ENCODE measurements at places on chromosomes 7 and 10.
A peak's percentile ranks its signal among the peaks of the same experiment; 100 is the strongest.

DNA sequence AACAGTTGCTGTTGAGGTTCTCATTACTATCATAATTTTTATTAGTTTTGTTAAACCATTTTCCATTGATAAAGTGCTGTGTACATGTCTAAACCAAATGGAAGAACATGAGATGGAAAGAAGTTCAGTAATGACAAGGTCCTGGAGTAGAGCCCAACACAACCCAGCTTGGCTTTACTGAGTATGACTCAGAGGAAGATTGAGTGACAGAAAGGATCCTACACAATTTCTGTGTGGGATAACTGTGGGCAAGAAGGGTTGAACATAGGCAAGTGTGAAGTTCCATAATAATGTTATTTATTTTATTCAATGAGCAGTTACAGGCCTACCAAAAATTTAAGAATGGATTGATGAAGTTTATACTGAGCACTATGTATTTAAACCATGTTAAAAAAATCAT, 15.9 kb downstream of the PRKG1 start:
- DNase-seq = no peak

- no peak for DNase-seq
Measured at GRCh38 chr7:103622274-103622673, 176.3 kb upstream of the SLC26A5 start.

- DNase-seq = no peak
Measured at GRCh38 chr10:73997461-73997786, 492 bp upstream of the VCL start.

DNA sequence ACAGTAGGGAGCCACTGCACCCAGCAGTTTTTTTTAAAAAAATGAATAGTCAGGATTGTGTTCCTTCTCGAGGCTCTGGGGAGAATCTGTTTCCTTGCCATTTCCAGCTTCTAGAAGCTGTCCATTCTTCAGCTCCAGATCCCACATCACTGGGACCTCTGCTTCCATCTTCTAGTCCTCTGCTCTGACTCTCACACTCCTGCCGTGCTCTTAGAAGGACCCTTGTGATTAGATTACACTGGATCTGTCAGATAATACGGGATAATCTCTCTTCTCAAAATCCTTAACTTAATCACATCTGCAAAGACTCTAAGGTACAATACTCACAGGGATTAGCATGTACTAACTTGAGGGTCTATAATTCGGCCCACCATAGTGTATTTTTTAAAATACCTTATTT, 158.9 kb upstream of the SP4 start:
- no peak for DNase-seq

DNA sequence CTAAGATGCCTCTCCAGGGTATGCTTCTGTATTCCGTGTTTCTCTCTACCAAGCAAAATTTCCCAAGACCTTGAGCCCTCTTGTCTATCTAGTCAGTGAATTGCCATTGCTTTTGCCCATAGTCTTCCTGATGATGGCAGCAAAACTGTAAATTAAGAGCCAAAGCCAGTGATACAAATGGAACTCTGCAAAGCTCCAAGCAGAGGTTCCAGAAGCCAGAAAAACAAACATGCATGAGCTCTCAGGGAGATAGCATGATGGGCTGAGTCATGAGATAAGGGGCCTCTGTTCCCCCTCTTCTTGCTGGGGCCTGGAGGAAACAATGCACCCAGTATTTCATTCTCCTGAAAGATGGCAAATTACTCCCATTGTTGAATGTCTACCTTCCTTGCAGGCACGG, 24.7 kb downstream of the LSMEM1 start:
- DNase-seq = no peak

DNA sequence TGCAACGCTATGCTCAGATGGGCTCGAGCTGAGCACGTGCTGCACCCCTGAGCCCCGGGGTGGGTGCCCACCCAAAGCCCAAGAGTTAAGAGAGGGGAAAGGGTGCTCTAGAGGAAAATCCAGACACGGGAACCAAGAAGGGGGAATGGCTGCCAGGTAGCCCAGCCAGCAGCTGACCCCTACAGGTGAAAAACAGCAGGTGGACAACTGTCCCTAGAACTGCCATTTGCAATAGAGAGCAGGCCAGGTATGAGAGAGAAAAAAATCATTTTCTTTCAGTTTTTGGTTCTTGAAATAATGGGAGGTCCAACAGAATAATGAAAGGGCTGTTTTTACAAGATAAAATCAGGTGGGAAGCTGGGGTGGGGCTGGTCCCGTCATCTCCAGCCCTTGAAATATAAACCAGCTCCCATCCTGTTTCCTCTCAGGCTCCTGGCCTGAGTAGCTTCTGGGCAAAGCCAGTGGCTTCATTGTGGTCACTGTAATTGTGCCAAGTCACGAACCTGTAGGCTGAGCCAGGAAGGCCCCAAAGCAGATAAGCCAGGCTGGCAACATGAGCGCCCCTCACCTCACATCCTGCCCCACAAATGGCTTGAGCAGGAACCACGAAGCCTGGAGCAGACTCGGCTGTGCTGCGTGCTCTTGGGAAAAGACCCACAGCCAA, 257.8 kb downstream of the SNX10 start:
- DNase-seq = no peak

DNA sequence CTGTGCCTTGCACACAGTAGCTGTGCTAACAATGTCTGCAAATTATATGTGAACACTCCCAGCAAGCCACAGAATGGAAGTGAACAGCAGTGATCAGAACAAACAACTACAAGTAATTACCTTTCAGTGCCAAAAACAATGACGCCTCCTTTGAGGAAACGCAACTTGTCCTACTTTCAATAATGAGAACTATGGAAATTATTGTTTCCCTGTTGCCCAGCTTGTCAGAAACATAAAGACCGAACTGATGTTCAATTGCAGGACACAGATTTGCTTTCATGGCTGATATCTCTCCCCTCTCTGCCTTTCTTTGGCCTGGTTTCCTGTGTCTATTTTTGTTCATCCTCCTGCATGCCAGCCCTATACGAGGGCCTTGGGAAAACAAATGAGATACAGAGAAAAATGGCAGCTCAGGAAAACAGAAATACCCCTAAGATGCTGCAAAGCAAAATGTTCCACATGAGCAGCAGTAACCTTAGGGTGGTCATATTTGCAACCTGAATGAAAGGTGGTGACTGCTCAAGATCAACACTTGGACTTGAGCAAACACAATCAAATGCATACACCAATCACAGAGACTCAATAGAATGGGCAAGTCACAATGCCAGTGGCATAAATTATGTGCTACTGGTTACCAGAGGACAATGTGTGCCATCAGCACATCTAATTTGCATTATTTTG, 26.8 kb downstream of the COBL start:
- DNase-seq = no peak

DNA sequence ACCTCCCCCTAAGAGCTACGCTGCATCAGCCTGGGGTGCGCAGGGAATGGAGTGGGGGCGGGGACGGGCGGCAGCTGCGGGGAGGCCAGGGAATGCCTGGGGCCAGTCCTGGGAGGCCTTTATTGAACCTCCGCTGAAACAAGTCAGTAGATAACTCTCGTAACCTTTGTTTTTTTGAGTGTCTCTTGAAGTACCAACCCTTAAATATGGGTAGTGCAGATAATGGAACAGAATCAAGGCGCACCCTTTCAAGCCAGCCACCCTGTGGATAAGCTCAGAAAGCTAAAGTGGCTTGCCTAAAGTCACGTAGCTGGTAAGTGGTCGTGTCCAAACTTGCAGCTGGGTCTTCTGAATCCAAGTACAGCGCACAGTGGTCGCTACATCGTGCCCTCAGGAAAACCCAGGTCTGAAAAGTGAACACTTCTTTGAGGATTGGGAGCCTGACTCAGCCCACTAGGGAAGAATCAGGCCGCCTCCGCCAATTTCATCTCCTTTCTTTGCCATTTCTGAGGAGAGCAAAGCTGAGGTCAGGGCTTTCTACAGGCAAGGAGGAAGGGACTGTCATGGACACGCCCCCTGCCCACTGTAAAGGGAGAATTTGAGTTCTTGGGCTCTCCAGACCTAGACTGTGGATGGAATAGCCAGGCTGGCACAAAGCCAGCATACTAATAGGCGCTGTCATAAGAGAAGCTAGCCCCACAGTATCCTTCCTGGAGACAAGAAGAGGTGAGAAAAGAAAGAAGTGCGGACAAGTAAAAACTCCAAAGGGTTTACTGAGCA, 3.2 kb upstream of the EGR2 start:
- peak; percentile 30 for DNase-seq

- DNase-seq = no peak
Measured at GRCh38 chr7:117047496-117047895, 94.2 kb downstream of the ST7 start.

DNA sequence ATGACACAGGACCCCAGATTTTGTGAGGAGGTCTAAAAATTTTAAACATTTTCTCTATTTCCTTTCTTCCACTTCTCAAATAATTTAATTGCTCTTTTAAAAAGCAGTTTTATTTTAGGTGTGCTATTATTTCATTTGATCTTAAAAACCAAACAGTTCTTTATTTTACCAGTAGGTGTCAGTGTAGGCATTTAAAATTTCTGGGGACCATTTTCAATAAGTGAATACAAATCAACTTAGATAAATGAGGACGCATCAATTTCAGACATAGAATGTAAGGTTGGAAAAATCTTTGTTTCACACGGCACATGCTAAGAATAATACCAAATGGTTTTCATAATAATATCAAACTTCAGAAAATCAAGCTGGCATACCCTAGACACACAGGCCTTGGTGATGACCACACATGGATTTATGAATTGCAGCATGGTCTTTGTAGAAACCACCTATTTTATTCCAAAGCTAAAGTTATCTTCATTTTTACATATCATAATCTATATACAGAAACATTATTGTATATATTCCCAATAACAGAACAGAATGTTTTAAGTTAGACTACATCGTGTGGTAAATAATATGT, 127.6 kb upstream of the SLC26A5 start:
- no peak for DNase-seq

- DNase-seq = no peak
Measured at GRCh38 chr10:123462756-123463155, 203.4 kb upstream of the GPR26 start.

- peak; percentile 73 for DNase-seq
Measured at GRCh38 chr10:100969187-100970075, at the start of gene SEMA4G. SEMA4G (plus strand) TSS chr10:100969504; CDS start chr10:100972913, 3,409 bp downstream.

DNA sequence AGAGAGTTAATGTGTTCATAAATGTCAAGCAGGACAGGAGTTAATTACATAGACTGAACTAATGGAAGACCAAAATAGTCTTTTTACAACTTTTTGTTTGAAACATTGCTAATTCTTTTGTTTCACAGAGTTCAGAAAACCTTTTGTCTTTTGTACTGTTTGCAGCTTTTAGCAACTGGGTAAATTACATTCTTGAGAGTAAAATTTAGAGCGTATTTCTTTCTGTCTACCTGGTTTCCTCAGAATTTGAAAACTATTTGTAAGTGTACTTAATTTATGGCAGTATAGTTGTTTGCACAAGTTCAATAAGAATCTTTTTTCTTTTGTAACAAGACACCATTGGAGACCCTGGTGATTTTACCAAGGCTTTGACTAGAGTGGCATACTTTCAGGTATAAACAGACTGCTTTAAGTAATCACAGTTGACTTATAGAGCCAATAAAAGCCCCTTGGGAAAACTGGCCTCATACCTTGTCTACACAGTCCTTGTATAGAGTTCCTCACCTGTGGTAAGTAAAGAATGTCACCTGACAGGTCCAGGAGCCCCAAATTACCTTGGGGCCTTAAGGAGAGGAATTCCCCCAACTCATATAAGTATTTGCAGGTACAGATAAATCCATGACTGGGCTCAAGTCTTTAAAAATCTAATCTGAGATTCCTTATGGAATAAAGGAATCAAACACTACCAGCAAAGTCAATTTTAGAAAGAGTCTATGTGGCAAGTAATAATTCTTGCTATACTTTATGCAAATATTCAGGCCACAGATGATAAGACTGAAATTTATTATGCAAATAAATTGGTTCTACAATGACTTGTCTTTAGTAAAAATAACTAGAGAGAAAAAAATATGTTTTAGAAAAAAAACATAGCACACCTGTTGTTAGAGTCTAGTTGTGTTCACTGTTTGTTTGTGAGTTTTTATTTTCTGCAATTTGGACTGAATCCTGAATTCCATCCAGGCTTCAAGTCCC, 23.6 kb upstream of the CREB3L2 start:
- no peak for DNase-seq

DNA sequence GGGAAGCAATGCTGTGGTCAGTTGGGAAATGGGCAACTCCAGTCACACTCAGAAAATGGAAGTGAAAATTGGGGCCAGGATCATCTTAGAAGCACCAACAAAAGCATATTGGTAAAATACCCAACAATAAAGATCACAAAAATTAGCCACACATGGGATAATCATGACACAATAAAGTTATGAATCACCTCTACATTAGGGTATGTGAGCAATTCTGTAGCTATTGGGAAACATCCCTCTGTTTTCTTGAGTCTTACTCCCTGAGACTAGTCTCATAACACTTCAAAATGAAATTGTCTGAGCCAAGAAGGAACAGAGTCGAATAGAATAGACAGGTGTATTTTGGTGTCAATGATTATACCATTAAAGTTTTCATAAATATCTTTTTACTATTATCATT, 178.3 kb downstream of the DYNC1I1 start:
- no peak for DNase-seq

DNA sequence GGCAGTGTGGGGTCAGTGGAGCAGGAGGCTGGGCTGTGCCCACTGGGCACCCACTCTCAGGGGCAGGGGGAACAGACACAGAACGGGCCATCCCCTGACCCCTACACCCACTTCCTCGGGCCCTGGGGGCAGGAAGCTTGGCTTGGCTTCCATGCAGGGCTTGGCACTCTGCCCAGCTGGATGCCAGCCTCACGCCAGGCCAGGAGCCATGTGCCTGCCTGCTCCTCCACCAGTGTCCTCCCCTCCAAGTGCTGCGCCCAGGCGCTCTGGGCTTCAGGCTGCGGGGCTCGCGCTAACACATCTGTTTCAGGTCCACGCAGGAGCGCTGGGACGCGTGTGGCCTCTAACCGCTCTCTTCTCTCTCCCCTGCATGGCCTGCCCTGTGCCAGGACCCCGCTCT, 12.7 kb downstream of the LDB3 start:
- no peak for DNase-seq

DNA sequence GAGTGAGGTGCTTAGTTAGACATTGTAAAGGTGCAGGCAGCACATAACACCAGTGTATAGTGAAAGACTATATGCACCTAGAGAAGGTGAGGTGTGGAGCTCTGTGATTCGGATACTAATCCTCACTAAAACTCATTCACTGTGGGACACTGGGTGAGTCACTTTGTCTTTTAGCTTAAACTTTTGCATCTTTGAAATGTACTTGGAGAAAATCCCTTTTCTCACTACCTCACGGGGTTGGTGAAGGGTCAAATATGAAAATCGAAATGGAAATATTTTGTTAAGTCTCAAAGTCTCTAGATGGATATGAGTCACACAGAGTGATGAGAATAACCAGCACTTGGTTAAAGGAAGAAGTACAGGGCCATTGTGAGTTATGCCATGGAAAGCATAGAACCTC, 38.0 kb downstream of the MDFIC start:
- DNase-seq = no peak

GRCh38 chr7:155494551-155494950, 36.6 kb downstream of the EN2 start:
- DNase-seq = no peak

All from ELF-1 (cell line).